ENCODE measurements at places on chromosomes 13 and 19.

DNA sequence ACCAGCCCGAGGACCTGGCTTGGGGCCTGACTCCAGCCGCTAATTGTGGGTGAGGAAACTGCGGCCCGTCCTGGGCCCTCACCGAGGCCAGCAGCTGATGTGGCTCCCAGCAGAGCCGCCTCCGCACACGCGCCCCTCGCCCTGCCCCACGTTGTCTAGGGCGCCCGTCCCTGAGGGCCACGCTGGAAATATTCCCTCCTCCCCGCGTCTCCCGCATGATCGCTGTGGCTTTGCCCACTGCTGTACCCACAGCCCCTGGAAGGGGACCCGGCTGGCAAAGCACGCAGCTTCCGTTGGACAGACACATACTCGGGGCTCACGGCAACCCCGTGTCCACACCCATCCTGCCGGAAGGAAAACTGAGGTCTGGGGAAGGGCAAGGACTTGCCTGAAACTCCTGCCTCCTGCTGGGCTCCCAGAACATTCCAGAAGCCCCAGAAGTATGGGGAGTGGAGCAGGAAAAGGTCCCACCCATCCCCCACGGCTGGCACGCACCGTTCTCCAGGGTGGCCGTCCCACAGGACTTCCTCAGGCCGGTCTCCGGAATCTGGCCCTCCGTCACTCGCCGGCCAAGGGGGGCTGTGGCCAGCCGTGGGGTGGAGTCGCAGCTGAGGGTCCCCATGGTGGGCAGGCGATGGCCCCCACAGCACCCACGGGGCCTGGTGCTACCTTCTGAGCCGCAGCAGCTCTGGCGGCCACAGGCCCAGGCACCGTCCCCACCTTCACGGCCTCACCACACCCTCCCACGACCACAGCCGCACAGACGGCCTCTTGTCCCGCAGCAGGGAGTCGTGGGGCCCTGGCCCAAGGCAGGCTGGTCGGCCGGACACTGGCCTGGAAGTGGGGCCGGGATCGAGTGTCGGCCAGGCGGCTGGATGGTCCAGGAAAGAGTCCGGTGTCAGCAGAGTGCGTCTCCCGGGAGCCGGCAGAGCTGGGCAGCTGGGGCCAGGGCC lies 13.6 kb upstream of the SHC2 start:
- DNase-seq: no peak

- DNase-seq: no peak
Observed at GRCh38 chr13:98459171-98459681, 117.7 kb downstream of the STK24 start.

DNA sequence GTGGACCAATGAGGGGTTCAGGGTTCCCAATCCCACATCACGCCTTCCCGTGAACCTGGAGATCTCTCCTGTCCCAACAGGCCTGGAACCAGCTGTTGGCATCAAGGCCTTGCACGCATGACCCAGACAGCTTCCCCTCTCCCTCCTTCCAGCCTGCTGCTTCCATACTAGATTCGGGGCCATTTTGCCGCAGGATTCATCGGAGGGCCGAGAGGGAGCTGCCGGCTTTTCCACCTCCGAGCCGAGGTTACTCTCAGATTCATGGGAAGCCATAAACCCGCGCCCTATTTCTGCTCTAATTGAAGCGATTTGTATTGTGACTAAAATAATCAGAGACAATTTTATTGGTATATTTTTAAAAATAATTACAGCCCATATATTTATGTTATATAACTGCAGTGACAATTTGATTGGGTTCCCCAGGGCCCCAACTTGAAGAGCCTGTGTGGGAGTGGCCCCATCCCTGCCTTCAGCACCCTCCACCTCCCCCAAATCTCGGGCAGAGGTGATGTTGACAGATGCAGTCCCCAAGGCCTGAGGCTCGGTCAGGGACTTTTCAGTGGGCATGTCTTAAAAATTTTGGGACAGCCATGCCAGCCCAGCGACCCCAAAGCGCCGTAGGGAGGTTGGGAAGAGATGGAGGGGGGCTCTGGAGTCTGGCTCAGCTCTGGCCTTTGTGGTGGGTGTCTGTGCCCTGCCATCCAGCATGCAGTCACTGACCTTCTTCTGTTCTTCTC lies 30.8 kb upstream of the PEPD start:
- no peak for DNase-seq

DNA sequence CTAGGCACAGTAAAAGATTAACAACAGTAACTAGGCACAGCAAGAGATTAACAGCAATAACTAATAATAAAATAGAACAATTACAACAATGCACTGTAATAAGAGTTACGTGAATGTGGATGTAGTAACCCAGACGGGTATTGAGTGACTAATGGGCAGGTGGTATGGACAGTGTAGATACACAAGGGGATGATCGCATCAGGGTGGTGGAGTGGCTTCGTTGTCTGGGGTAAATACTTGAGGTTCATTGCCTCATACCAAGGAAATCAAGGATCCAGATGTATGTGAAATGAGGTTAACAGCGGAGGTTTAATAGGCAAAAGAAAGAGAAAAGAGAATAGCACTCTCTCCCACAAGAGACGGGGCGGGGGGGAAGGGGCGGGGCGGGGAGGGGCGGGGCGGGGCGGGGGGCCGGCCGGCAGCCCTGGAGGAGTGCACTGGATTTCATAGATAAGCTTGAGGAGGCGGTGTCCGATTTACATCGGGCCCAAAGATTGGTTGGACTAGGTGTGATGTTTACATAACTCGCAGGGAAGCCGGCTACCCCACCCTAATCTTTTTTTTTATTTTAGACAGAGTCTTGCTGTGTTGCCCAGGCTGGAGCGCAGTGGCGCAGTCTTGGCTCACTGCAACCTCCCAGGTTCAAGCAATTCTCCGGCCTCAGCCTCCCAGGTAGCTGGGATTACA lies 106.3 kb downstream of the KCTD15 start:
- no peak for DNase-seq

- DNase-seq: no peak
Observed at GRCh38 chr13:78660495-78660857, 1.5 kb upstream of the OBI1 start.

- no peak for DNase-seq
Observed at GRCh38 chr13:95440441-95441088, 112.0 kb upstream of the CLDN10 start.

GRCh38 chr19:28443361-28443760 lies 769.6 kb downstream of the UQCRFS1 start:
- no peak for DNase-seq

- DNase-seq: peak; percentile 45
Observed at GRCh38 chr19:2273356-2274184, 8.4 kb downstream of the PEAK3 start.

DNA sequence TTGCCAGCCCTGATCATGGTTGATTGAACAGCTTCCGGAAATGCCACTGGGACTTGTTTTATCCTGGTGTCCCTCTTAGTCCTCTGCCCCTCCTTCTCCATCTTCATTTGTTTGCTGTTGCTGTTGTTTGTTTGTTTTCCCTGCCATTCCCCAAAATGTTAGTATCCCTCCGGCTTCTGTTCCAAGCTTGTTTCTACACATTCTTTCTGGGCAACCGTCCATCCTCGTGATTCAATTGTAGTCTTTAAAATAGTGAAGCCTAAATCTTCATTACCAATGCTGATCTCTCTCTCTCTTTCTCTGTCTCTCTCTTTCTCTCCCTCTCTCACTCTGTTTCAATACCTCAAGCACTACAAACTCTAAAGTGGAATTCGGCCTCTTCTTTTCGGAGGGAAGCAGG lies 649.3 kb upstream of the ARGLU1 start:
- DNase-seq: no peak

All from NCI-H524 (cell line).